ENCODE measurements at places on chromosomes 7 and 10. TPM values are rescaled to one million over a fixed set of nuclear protein-coding genes. Genes with fewer than 3 reads are reported as not detected.

ZNF853 gene
- 12.2 TPM for total RNA-seq

GBX1 gene
- not detected for total RNA-seq

PCLO gene
- 0.11 TPM for total RNA-seq

MPP7 gene
- 43.9 TPM for total RNA-seq

COL28A1 gene
- total RNA-seq = 0.11 TPM

OR2F1 gene
- not detected for total RNA-seq

OR9A4 gene
- total RNA-seq = not detected

AKR1E2 gene
- 0.53 TPM for total RNA-seq

- H3K36me3 ChIP-seq = no peaks in the 10 kb centered on the region
- DNase-seq = no peak
- H3K27me3 ChIP-seq = no peaks in the 10 kb centered on the region
- H3K27ac ChIP-seq = no peak overlapping the region
Observed at GRCh38 chr7:117597755-117598154, 117.9 kb downstream of the CFTR start.

GRCh38 chr7:26937939-26938623 lies 73.7 kb upstream of the SKAP2 start:
- no peaks in the 10 kb centered on the region for H3K36me3 ChIP-seq
- H3K4me1 ChIP-seq = no peaks in the 10 kb centered on the region
- H3K4me3 ChIP-seq = no peak overlapping the region
- H3K27me3 ChIP-seq = no peaks in the 10 kb centered on the region
- no peak for DNase-seq

DNA sequence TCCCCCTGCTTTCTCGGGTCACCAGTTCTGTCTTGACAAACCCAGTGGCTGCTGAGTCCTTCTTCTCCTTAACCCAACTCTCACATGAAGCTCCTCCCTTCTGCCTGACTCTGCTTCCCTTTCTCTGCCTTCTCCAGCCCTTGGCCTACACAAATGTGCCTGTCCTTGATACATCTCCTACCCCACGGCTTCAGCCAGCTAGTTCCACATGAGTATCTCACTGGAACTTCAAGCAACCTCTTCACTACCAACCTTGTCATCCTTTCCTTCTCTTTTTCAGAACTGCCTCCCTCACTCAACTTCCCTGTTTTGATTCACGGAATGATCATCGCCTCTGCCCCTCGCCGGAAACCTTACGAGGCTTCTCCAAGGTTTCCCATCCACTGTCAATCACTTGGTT lies 55.9 kb downstream of the PDIA4 start:
- no peak overlapping the region for H3K4me3 ChIP-seq
- H3K27ac ChIP-seq = no peak overlapping the region
- H3K36me3 ChIP-seq = no peaks in the 10 kb centered on the region
- no peaks in the 10 kb centered on the region for H3K4me1 ChIP-seq
- H3K27me3 ChIP-seq = no peaks in the 10 kb centered on the region
- DNase-seq = no peak

- no peaks in the 10 kb centered on the region for H3K4me1 ChIP-seq
- no peak overlapping the region for H3K27ac ChIP-seq
- peaks cover 66% of the 10 kb centered on the region for H3K36me3 ChIP-seq
- no peak overlapping the region for H3K4me3 ChIP-seq
- DNase-seq = no peak
Observed at GRCh38 chr10:285216-285615, 150.0 kb downstream of the ZMYND11 start.

- H3K36me3 ChIP-seq = no peaks in the 10 kb centered on the region
- no peaks in the 10 kb centered on the region for H3K4me1 ChIP-seq
Observed at GRCh38 chr10:17684537-17684936, 40.6 kb downstream of the STAM start.

GRCh38 chr7:85695533-85695932 lies 508.7 kb upstream of the SEMA3D start:
- H3K4me1 ChIP-seq = no peaks in the 10 kb centered on the region
- no peaks in the 10 kb centered on the region for H3K36me3 ChIP-seq
- no peak for DNase-seq
- H3K27me3 ChIP-seq = no peaks in the 10 kb centered on the region
- no peak overlapping the region for H3K4me3 ChIP-seq

- no peaks in the 10 kb centered on the region for H3K36me3 ChIP-seq
- no peaks in the 10 kb centered on the region for H3K4me1 ChIP-seq
- H3K27me3 ChIP-seq = no peaks in the 10 kb centered on the region
Observed at GRCh38 chr7:12630513-12630819, 57.0 kb upstream of the ARL4A start.

- no peak for DNase-seq
- peak overlapping the region; percentile 40 for H3K4me3 ChIP-seq
- peaks cover 70% of the 10 kb centered on the region for H3K4me1 ChIP-seq
- H3K36me3 ChIP-seq = peaks cover 9% of the 10 kb centered on the region
- H3K27me3 ChIP-seq = no peaks in the 10 kb centered on the region
Observed at GRCh38 chr10:95525033-95525418, 36.1 kb downstream of the SORBS1 start.

DNA sequence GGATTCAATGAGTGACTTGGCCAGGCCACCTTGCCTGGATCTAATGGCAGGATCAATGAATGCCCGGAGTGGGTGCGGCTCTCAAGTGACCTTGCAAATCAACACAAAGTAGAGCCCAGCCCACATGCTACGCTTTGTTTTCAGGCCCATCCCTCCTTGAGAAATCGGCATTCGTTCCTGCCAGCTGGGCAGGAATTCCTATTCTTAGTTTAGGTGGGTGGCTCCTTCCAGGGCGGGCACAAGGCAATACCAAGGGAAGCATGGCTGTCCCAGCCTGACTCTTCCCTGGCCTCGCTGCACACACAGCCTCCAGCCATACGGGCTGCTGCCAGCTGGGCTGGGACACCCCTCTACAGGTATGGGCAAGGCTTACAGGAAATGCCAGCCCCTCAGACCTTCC lies 119.3 kb downstream of the SH3PXD2A start:
- DNase-seq = no peak
- no peak overlapping the region for H3K27ac ChIP-seq
- peaks cover 13% of the 10 kb centered on the region for H3K4me1 ChIP-seq
- H3K27me3 ChIP-seq = no peaks in the 10 kb centered on the region

DNA sequence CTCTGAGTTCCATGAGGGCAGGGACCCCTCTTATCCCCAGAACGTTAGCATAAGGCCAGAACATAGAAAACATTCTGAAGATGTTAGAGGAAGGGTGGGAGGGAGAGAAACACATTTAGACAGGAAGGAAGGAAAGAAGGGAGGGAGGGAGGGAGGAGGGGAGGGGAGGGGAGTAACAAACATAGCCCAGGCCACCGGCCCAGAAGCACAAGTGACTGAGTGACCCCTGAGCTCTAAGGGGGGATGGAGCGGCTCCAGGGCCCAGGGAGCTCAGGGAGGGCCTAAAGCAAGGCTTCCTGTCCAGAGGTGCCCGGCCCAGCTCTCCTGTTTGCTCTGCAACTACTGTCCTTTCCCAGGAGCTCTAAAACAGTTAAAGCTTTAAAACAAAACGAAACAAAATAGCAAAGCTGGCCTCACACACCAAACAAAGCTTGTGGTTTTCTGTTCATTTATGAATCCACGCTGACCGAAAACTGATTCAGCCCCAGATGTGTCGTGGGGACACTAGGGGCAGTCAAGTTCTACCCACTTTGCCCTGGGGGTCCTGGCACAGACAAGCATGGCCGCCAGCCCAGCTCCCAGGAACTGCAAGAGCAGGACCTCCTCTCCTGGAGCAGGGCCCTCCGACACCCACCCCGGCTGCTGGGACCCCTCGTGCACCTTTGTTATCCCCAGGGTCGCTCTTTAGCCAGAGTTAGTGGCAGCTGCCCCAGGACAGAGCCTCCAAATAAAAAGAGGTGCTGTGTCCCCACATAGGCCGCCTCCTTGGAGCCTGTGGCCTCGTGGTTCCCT lies 496.2 kb upstream of the FOXK1 start:
- no peaks in the 10 kb centered on the region for H3K27me3 ChIP-seq
- no peak for DNase-seq
- H3K27ac ChIP-seq = no peak overlapping the region
- H3K36me3 ChIP-seq = no peaks in the 10 kb centered on the region
- peaks cover 7% of the 10 kb centered on the region for H3K4me1 ChIP-seq

DNA sequence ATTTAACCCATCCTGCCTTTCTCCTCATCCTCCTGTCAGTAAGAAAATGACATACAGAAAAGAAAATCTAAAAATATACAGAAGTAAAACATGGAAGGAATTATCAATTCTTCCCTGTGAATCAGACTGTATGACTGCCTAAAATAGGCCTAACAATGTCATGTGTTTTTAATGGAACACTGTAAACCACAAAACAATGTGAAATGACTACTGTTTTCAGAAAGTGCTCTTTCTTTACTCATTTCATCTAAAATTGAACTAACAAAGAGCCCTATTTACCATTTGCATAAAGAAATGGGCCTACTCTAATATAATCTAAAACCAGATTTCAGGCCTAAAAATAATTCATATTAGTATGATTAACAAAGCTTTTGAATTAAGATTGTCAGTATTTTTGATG lies 35.7 kb downstream of the SEMA3E start:
- DNase-seq = no peak
- no peak overlapping the region for H3K27ac ChIP-seq
- no peaks in the 10 kb centered on the region for H3K36me3 ChIP-seq

GRCh38 chr7:123966936-123967335 lies 41.9 kb downstream of the SPAM1 start:
- H3K4me3 ChIP-seq = no peak overlapping the region
- H3K4me1 ChIP-seq = no peaks in the 10 kb centered on the region
- H3K36me3 ChIP-seq = no peaks in the 10 kb centered on the region
- no peak for DNase-seq
- no peak overlapping the region for H3K27ac ChIP-seq
- H3K27me3 ChIP-seq = no peaks in the 10 kb centered on the region

DNA sequence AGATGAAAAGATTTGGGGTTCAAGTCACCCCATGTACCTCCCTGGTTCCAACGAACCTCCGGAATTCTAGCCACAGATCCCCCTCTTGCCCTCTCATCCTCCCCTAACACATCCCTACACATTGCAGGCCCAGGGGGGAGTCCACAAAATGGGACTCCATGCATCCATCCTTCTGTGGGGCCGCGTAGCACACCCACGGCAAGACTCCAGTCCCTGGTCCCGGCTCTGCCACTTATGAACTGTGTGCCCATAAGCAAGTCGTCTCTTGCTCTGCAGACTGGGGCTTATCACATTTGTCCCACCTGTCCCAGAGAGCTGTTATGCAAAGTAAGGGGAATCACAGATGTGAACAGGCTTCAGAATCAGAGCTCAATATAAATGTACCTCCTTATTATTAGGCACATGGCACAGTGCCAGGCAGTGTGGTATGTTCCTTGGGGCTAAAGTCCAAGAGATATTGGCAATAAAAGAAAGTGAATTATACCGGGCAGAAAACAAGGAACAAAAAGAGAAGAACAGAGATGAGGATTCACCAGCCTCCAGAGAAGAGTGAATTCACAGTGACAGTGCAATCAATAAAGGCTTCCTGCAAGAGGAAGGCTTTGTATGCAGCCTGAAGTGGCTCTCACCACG lies 73.9 kb downstream of the KCNMA1 start:
- H3K36me3 ChIP-seq = no peaks in the 10 kb centered on the region
- no peaks in the 10 kb centered on the region for H3K27me3 ChIP-seq
- no peak for DNase-seq
- no peak overlapping the region for H3K4me3 ChIP-seq
- peak overlapping the region; percentile 79 for H3K27ac ChIP-seq

GRCh38 chr10:15744217-15744865 lies 24.6 kb upstream of the ITGA8 start:
- no peak overlapping the region for H3K27ac ChIP-seq
- no peaks in the 10 kb centered on the region for H3K36me3 ChIP-seq
- H3K27me3 ChIP-seq = no peaks in the 10 kb centered on the region

GRCh38 chr10:48533951-48534720 lies 70.7 kb downstream of the ARHGAP22 start:
- no peak overlapping the region for H3K4me3 ChIP-seq
- no peaks in the 10 kb centered on the region for H3K4me1 ChIP-seq
- no peaks in the 10 kb centered on the region for H3K36me3 ChIP-seq
- no peak overlapping the region for H3K27ac ChIP-seq
- DNase-seq = peak; percentile 38

DNA sequence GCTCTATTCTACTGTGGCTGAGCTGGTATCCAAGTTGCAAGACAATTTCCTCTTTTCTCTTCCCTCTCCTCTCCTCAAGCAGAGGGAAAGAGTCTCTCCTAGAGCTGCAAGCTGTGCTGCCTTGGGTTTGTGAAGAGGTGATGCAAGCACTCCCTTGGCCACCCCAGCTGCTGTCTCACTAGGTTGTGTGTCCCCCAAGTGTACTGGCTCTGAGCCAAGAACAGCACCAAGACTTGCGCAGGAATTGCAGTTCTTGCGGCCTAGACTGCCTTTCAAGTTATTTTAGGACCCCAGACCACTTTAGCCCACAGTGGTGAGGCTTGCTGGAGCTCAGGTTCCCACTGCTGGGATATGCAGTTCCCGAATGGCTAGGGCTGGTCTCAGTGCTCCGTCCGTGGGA lies 411.6 kb downstream of the DPP6 start:
- DNase-seq = no peak
- no peaks in the 10 kb centered on the region for H3K27me3 ChIP-seq
- H3K36me3 ChIP-seq = no peaks in the 10 kb centered on the region
- no peak overlapping the region for H3K27ac ChIP-seq

DNA sequence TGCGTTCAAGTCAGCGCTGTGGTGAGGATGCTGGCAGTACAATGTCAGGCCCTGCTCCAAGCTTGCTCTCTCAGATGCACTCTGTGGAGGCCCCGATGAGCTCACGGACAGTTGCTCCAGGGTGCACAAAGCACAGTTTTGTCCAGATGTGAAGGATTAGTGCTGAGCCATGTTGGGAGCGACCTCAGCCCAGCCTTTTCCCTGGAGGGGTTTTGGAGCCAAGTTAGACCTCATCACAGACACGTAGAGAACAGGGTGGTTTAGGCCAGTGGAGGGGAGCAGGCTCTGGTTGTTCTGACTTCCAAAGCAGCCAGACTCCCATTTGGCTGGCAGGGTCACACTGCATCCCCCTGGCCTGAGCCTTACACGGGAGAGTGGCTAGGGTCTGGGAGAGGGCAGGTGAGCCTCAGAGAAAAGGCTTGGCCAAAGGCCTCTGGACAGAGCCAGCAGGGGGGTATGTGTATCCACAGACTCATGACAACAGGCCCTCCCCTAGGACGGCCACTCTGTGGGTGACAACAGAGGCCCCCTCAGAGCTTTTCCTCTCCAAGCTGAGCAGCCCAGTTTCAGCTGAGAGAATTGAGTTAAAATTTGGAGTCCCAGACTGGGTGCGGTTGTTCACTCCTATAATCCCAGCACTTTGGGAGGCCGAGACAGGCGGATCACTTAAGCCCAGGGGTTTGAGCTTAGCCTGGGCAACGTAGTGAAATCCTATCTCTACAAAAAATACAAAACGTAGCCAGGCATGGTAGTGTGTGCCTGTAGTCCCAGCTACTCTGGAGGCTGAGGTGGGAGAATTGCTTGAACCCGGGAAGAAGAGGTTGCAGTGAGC lies 4.7 kb downstream of the PLAC9 start:
- DNase-seq = peak; percentile 76
- H3K27ac ChIP-seq = peak overlapping the region; percentile 45
- no peaks in the 10 kb centered on the region for H3K36me3 ChIP-seq
- no peaks in the 10 kb centered on the region for H3K4me1 ChIP-seq

GRCh38 chr10:100780324-100780723 lies 34.9 kb downstream of the PAX2 start:
- H3K27me3 ChIP-seq = no peaks in the 10 kb centered on the region
- no peak overlapping the region for H3K27ac ChIP-seq
- H3K36me3 ChIP-seq = no peaks in the 10 kb centered on the region

GRCh38 chr7:24573554-24574338 lies 494 bp downstream of the PALS2 start:
- H3K36me3 ChIP-seq = no peaks in the 10 kb centered on the region
- peak; percentile 69 for DNase-seq
- H3K27ac ChIP-seq = peak overlapping the region; percentile 95

Measured in ascending aorta (tissue), 2 donors.